ENCODE measurements at places on chromosomes 2 and 18. TPM values are rescaled to one million over a fixed set of nuclear protein-coding genes. Genes with fewer than 3 reads are reported as not detected.

Gene TEKT4
- not detected for total RNA-seq

Gene SKOR2
- total RNA-seq, result not detected

Gene GREB1L
- not detected for total RNA-seq

Gene UCN
- total RNA-seq, result 1.0 TPM

Gene INPP5D
- 43.1 TPM for total RNA-seq

Gene ADCYAP1
- total RNA-seq, result not detected

Gene CNDP1
- total RNA-seq, result not detected

Gene CDH7
- not detected for total RNA-seq

Gene ALPI
- total RNA-seq, result not detected

Gene NEURL3
- total RNA-seq, result 0.13 TPM

Gene SFXN5
- total RNA-seq, result 17.9 TPM

Gene KLHL41
- 0.15 TPM for total RNA-seq

Gene GAL3ST2
- total RNA-seq, result 0.21 TPM

Gene LBX2
- total RNA-seq, result 0.51 TPM

Gene FRZB
- not detected for total RNA-seq

Gene REG1A
- not detected for total RNA-seq

Gene DSEL
- total RNA-seq, result 0.19 TPM

Gene ZC3H8
- 26.2 TPM for total RNA-seq

Gene CAVIN2
- total RNA-seq, result not detected

Gene SCN2A
- total RNA-seq, result not detected

Gene CIB4
- not detected for total RNA-seq

Gene ALK
- total RNA-seq, result not detected

Gene MC5R
- not detected for total RNA-seq

Gene LYPD6B
- total RNA-seq, result not detected

Gene DSG4
- total RNA-seq, result not detected

Gene MALL
- 0.50 TPM for total RNA-seq

Gene C1QL2
- not detected for total RNA-seq

Gene CD28
- total RNA-seq, result 75.2 TPM

Gene CACNB4
- 0.10 TPM for total RNA-seq

Gene MAP3K19
- not detected for total RNA-seq

Gene E2F6
- total RNA-seq, result 15.6 TPM

Gene PSMA8
- total RNA-seq, result 1.6 TPM

Gene NPHP1
- total RNA-seq, result 1.9 TPM

Gene LAMA1
- total RNA-seq, result not detected

Gene EML4
- 58.9 TPM for total RNA-seq

Gene TEX44
- total RNA-seq, result not detected

Gene TFCP2L1
- total RNA-seq, result 0.02 TPM

Gene MPP4
- total RNA-seq, result not detected

Gene CAPN14
- total RNA-seq, result 0.29 TPM

Gene UBR3
- 23.8 TPM for total RNA-seq

Gene STARD6
- 0.23 TPM for total RNA-seq

Gene POMC
- total RNA-seq, result 5.8 TPM

Gene PLEK
- 20.0 TPM for total RNA-seq

Gene TUBA3E
- not detected for total RNA-seq

Gene CROCC2
- total RNA-seq, result not detected

Gene RBM43
- total RNA-seq, result 1.9 TPM

Gene CHN1
- total RNA-seq, result 17.3 TPM

Gene CD8B
- 250 TPM for total RNA-seq

Gene ST6GAL2
- total RNA-seq, result not detected

Gene DPP10
- not detected for total RNA-seq
